ENCODE measurements at places on chromosomes 12 and 14. TPM values are rescaled to one million over a fixed set of nuclear protein-coding genes. Genes with fewer than 3 reads are reported as not detected.

SYT10 gene
- total RNA-seq, result not detected

BRAP gene
- 17.6 TPM for total RNA-seq

ATL1 gene
- total RNA-seq, result 4.0 TPM

TBK1 gene
- 26.2 TPM for total RNA-seq

LHX5 gene
- total RNA-seq, result not detected

SRP54 gene
- 55.2 TPM for total RNA-seq

IAPP gene
- 0.10 TPM for total RNA-seq

ESRRB gene
- total RNA-seq, result not detected

TSHR gene
- total RNA-seq, result not detected

OR4E2 gene
- total RNA-seq, result not detected

CLEC1A gene
- not detected for total RNA-seq

SERPINA10 gene
- total RNA-seq, result not detected

AKAP6 gene
- 10.1 TPM for total RNA-seq

INF2 gene
- total RNA-seq, result 82.4 TPM

NEUROD4 gene
- total RNA-seq, result not detected

KRT73 gene
- total RNA-seq, result not detected

IL22 gene
- total RNA-seq, result not detected

TAPBPL gene
- total RNA-seq, result 7.6 TPM

OVCH1 gene
- total RNA-seq, result 0.07 TPM

EML1 gene
- total RNA-seq, result 93.1 TPM

Measured in smooth muscle cell of the pulmonary artery (primary cell).